ENCODE measurements at places on chromosomes 1 and 21.

GRCh38 chr1:31564606-31564989 is 11.7 kb upstream of the TINAGL1 start:
- DNase-seq: no peak

DNA sequence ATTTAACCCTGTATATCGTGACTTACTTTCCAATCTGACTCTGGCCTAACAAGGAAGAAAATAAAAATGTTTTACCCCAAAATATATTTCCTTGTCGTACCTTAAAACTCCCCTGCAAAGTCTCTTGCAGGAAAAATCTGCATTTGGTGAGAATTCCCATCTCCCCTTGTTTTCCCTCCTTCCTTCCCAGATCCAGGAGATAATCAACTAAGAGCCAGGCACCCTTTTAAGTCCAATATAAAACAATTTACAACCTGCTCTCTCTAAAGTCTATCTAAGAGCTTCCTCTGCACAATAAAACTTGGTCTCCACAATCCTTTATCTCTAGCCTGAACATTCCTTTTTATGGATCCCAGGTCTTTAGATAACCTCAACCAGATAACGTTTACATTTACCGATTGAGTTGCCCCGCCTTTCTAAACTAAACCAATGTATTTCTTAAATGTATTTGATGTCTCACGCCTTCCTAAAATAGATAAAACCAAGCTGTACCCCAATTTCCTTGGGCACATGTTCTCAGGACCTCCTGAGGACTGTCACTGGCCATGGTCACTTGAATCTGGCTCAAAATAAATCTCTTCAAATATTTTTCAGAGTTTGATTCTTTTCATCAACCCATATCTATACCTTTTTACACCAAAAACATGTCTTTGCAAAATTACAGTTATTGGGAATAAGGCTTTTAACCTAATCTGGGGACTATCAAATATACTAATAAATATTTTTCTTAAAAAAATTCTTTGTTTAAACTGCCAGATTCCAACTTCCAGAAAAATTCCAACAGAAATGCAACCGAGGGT is 993 bp downstream of the DDX59 start:
- no peak for DNase-seq

DNA sequence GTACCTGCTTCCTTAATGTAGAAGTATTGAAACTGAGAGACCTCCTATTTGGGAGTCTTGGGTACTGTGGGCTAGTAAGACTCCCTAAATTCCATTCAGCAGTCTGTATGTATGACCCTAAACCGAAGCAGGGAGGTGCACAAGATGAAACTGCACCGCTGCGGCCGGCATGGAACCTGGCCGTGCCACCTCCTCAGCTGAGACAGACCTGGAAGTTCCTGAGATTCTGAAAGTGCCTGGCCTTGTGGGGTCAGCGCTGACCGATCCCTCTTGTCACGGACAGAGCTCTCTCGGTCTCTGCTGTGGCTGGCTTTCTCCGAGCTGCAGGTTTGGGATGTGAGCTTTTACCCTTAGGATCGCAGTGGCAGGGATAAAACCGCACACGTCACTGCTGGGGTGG is 27.0 kb downstream of the PCNT start:
- DNase-seq: no peak

GRCh38 chr1:19442154-19443096 is 42.9 kb downstream of the CAPZB start:
- no peak for DNase-seq

GRCh38 chr1:39522661-39523567 is 31.5 kb downstream of the BMP8A start:
- no peak for DNase-seq

- DNase-seq: no peak
Measured at GRCh38 chr21:36337099-36337509, 17.1 kb downstream of the MORC3 start.

GRCh38 chr21:22474403-22474802 is 1476.2 kb downstream of the NCAM2 start:
- DNase-seq: no peak

- DNase-seq: no peak
Measured at GRCh38 chr21:41133874-41134522, 34.0 kb upstream of the BACE2 start.

DNA sequence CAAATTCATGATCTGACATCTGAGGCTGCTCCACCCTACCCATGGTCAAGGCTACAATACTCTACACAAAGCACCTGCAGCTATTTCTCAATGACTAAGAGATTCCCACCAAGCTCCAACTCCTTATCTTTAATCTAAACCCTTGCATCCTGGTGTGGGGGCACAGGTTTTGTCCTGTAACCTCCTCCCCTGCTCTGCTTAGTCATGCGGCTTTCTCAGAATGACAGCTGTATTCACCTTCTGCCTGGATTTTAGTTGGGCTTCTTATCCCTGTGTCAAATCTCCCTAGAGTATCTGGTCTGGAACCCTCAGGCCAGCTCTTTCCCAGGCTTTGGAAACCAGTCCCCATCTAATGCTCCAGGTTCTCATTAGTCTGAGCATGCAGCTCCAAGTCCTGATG is 159.0 kb downstream of the BARHL2 start:
- no peak for DNase-seq

- DNase-seq: no peak
Measured at GRCh38 chr21:33251119-33251518, 15.0 kb upstream of the IL10RB start.

DNA sequence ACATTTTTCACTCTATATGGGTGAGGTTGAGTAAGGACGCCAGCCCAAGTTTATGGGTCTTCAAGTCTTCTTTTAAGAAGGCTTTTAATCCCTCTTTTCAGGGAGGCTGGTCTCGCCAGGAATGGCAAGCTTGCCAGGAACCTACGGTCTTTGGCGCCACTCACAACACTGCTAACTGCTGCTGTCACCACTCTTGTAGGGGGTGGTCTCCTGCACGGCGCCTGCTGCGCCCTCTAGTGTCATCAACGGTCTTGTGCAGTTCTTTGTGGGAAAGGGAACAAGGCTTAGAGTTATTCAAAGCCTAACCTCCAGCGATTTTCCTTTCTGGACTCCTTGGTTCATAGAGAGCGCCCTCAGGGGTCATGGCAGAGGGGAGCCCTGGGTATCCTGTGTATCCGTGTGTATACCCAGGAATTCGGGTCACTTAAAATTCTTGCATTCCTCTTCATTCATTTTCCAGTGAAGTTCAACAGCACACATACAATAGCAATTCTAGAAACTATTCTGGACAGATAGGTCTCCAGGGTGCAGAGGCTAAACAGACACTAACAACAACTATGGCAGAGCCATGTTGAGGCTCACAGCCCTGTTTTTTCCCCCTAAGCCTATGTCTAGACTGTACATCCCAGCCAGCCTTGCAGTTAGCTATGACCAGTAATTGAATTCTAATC is 392.8 kb upstream of the CAMK1G start:
- DNase-seq: peak; percentile 45

DNA sequence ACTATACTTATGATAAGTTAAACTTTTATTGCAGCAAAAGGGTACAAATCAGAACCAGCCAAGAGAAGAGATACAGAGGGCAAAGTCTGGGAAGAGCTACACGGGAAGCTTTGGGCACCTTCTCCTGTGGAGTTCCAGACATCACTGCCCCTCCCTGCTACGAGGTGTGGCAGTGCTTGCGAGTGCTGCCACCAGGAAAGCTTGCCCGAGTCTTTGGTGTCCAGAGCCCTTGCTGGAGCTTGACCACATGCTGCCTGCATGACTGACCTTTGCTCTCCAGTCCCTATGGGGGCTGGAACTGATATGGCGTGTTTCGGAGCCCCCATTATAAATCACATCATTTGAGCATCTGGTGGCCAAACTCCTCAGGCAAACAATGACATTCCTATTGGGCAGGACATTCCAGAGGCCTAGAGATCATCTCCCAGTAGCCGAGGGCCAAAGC is 23.4 kb downstream of the PLEKHO1 start:
- no peak for DNase-seq

GRCh38 chr1:147167365-147167764 is 4.9 kb downstream of the PRKAB2 start:
- DNase-seq: no peak

- no peak for DNase-seq
Measured at GRCh38 chr21:23026878-23027277, 2028.7 kb downstream of the NCAM2 start.

- DNase-seq: no peak
Measured at GRCh38 chr1:22804406-22804805, 93.8 kb downstream of the EPHB2 start.

DNA sequence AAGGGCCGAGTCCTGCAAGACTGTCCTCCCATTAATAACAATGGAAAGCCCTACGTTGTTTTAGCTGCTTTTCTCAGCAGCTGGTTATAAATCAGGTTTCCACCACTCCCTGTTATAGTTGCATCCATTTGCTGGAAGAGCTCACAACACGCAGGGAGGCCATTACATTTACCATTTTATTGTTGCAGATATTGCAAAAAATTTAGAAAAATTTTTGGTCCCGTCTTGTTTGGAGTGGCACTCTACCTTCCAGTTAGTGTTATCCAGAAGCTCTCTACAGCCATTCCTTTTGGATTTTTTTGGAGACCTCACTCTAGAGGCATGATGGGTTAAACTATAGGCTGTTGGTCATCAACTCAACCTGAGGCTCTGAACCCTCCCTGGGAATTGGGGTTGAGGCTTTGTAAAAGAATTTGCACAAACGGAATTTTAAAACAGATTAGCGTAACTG is 1532.1 kb upstream of the TPTE start:
- no peak for DNase-seq

DNA sequence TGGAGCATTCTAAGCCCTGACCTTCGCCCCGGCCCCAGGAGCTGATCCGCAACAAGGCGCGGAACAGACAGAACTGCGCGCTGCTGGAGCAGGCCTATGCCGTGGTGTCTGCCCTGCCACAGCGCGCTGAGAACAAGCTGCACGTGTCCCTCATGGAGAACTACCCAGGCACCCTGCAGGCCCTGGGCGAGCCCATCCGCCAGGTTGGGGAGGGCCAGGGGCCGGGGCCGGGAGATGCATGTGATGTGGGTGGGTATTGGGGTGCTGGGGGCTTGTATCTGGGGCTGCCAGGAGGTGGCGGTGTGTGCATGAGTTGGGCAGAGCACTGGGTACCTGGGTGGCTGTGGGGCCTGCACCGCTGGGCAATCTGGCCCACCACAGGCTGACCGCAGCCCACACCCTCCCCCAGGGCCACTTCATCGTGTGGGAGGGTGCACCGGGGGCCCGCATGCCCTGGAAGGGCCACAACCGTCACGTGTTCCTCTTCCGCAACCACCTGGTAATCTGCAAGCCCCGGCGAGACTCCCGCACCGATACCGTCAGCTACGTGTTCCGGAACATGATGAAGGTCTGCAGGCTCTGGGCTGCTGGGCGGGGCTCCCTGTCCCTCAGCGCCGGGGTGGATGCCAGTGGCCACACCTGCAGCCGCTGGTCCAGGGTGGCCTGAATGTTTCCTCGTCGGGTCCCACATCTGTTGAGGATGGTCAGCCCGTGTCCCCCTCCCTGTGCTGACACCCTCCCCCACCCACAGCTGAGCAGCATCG is 65.8 kb downstream of the TRIM11 start:
- no peak for DNase-seq

- DNase-seq: no peak
Measured at GRCh38 chr1:47551971-47552528, 114.2 kb downstream of the FOXD2 start.

DNA sequence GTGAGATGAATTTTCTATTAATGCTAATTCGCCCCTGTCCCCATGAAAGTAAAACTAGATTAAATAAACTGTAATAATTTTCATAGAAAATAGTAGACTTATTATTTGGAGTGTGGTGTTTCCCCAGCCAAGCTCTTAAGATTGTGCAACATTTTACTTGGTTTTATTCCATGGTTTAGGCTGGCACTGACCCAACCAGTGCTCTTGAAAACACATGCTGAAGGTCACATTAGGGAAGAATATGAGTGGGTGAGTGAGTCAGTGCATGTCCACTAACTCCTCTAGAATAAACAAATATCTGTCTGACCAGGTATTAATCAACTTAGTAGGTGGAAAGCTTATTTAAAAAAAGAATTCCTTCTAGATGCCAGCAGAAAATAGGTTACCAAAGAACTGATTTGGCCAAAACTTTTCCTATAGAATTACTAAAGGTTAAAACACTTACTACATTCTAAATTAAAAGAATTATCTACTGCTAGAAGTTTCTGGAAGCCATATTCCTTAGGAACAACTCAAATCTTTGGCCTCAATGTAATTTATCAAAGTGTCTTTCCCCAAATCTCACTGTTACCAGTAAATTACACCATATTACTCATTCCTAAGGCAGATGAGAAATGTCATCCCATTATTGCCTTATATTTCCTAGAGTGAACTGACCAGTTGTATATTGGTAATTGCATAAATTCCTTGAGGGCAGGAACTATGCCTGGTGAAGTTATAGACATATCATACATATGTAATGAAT is 89.7 kb upstream of the RGS1 start:
- no peak for DNase-seq

GRCh38 chr1:231515748-231516147 is 12.7 kb upstream of the TSNAX start:
- no peak for DNase-seq

DNA sequence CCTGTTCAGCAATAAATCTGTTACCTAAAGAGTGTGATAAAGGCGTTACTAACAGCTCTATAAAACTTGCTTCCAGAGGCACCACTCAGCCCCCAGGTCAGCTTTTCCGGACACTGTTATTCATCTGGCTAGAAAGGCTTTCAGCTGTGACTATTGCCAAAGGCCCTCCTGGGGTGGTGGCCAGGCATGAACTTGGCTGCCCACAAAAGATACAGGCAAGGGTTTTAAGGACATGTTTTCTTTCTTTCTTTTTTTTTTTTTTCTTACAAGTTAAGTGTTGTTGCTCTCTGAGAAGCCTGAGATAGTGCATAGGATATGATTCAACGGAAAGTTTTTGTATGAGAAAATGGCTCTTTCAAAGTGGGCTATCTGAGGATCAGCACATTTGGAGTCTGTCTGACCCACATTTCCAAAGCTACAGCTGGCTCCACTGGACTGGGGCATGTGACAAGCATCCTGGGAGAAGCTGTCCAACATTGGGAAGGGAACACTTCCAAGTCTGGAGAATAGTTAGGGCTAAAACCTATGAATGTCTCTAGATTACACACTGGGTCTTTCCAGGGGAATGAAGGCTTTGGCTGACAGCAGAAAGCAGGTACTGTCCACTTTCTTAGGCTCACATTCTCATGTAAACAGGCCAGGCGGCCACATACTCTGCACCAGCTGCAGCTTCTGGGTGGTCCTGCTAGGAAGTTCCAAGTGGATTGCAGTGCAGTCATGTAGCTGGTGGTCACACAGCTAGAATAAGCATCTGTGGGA is 639.7 kb downstream of the LMO4 start:
- no peak for DNase-seq

GRCh38 chr1:21337010-21337437 is 46.8 kb upstream of the ECE1 start:
- no peak for DNase-seq

DNA sequence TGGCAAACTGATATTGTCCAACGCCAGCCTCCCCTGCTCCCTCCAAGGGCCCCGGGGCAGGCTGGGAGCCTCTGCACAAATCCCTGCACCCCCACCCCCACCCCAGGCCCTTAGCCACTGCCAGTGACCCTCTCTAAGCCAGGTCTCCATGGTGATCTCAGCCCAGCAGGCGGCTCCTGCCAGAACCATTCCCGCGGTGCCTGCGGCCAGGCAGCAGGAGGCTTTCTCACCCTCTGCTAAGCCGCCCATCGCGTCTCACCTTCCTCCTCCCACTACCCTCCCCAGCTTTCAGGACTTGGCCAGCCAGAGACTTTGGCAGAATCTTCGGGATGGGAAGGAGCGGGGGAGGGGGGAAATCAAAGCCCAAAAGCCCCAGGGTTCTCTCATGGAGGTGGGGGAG is 46.8 kb upstream of the WASF2 start:
- no peak for DNase-seq

GRCh38 chr21:27134516-27134915 is 167.6 kb upstream of the ADAMTS5 start:
- peak; percentile 86 for DNase-seq

Data from NCI-H2171 (cell line).